Activated CD4-positive, alpha-beta T cell treated with anti-CD3 and anti-CD28 coated beads for 24 hours (primary cell): ENCODE measurements at places on chromosomes 16 and 17.
A peak's percentile ranks its signal among the peaks of the same experiment; 100 is the strongest.

- no peak for DNase-seq
Observed at GRCh38 chr16:24819462-24820040, 26.2 kb upstream of the SLC5A11 start.

DNA sequence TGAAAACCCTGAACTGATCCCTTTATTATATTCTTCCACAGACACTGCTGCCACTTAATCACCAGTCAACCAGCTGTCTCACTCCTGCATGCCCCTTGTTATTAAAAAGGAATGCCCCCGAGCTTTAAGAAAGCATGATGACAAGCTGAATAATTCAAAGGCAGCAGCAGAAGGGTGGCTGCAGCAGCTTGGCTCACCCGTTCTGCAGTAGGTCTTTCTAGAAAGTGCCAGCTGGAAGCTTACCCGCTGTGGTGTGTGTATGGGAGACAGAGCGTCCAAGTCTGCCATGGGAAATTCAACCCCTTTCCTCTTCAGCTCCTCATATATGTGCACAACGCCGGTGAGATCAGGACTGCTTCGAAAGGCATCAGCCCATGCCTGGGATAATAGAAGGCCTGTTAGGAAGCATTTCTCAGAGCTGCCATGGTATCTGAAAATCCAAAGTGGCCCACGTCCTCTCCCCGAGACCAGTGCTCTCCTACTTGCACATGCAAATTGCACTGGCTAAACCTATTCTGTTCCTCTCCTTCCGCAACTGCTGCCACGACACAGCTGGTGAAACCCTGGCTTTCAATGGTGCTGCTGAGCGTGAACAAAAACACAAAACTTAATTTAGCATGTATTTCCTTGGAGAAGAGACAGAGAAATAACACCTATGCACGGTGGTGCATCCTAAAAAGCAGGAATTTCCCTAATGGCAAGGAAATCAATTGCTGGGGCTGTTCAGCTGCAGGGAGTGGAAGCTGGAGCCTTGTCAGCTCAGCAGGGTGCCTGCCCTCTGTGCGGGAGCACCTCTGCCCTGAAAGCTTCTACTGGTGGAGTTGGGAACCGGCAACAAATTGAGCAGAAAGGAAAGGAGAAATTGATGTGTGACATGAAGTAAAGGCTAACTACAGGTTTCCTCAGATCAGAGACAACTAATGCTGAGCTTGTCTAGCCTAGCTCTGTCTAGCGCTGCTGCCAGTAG lies 47.9 kb upstream of the SREBF1 start:
- DNase-seq, result no peak

DNA sequence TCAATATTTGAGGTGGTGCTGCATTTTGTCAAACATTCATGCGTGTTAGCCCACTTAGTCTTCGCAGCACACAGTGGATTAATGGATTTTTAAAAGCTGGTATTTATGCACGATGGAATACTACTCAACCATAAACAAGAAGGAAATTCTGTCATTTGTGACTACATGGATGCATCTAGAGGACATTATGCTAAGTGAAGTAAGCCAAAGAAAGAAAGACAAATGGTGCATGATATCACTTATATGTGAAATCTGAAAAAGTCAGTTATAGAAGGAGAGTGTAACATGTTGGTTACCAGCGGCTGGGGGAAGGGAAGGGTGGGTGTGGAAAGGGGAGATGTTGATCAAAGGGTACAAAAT lies 23.0 kb downstream of the HMOX2 start:
- DNase-seq, result no peak

- DNase-seq, result no peak
Observed at GRCh38 chr16:31532896-31533295, 5.2 kb downstream of the AHSP start.

GRCh38 chr17:79221597-79221996 lies 147.0 kb downstream of the ENGASE start:
- no peak for DNase-seq

- no peak for DNase-seq
Observed at GRCh38 chr17:10177913-10178505, 20.4 kb downstream of the GAS7 start.

DNA sequence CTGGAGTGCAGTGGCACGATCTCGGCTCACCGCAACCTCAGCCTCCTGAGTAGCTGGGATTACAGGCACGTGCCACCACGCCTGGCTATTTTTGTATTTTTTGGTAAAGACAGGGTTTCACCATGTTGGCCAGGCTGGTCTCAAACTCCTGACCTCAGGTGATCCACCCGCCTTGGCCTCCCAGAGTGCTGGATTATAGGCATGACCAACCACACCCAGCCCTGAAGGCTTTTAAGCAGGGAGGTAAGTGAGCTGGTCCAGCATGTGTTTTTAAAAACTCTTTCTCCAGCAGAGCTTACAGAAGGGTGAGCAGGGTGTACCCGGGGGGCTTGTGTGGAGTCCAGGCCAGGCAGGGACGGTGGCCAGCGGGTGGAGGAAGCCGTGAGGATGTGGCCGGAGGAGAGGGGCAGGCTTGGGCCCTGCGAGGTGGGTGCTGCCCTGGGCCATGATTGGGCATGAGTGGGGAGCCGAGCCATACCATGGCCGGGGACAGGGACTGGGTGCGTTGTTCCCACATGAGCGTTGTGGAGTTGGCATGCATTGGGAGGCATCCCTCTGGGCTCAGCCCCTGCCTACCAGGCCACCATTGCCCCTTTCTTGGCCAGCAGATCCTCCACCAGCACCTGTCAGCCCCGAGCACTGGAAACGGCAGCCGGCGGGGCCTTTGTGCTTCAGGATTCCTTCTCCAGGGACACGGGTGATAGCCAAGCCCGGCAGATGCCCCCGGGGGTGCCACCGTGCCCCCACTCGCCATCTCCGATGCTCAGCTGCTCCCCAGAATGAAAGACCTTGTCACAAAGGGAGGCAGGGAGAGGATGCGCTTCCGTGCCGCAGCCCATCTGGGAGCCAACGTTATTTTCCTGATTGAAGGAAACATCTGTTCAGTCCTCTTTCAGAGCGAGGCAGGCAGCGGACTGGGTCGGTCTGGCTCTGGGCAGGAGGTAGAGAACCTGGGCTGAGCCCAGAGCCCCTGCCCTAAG lies 64.5 kb downstream of the RAI1 start:
- DNase-seq, result no peak

GRCh38 chr17:70582777-70583176 lies 413.4 kb downstream of the KCNJ2 start:
- DNase-seq, result no peak

- DNase-seq, result no peak
Observed at GRCh38 chr17:43784068-43784467, 3.8 kb downstream of the CFAP97D1 start.

DNA sequence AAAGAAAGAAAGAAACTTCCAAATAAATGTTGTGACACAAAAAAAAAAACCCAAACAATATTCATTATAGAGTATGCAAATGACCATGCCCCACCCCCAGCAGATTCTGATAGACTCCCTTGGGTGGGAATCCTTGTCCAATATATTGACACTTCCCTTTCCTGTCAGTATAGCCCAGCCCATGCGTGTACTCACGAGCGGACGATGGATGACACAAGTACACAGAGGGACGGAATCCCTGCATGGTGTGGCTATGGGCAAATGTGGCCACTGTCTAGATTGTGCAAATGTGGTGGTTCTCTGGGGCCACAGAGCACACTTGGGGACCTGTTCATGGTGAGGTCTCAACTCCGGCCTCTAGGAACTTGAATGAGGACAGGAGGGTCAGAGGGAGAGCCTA lies 3.1 kb downstream of the RAB37 start:
- no peak for DNase-seq

GRCh38 chr16:52680993-52681392 lies 134.1 kb upstream of the TOX3 start:
- DNase-seq, result no peak

GRCh38 chr16:31351942-31352325 lies 3.0 kb upstream of the ITGAX start:
- DNase-seq, result no peak

DNA sequence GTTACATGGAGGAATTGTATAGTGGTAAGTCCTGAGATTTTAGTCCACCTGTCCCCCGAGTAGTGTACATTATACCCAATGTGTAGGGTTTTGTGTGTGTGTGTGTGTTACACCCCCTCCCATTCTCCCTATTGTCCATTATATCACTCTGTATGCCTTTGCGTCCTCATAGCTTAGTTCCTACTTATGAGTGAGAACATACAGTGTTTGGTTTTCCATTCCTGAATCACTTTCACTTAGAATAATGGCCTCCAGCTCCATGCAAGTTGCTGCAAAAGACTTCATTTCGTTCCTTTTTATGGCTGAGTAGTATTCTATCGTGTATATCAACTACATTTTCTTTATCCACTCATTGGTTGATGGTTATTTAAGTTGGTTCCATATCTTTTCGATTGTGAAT lies 635 bp upstream of the FA2H start:
- DNase-seq, result no peak

DNA sequence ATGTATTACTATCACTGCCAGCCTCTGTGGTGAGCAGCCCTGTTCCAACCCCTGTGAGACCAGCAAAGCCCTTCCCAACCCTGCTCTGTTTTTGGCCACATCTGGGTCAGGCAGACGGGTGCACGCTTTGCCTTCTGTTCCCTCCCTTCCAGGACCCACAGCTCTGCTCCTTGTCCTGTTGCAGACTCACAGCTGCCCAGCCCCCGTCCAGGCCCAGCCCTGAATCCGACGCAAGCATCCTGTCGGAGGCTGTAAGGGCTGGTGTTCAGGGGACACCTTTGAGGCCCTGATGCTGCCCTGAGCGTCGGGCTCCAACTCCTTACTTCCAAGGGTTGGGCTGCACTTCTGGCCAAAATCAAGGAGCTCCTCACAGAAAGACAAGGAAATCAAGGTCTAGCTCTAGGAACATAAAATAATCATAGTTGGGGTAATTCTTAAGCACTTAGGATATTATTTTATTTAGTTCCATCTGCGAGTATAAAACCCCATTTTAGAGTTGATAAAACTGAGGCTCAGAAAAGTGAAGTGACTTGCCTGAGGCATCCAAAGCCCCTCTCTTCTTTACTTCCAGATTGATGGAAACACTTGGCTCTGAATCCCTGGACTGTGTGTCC lies 14.3 kb upstream of the SRCIN1 start:
- no peak for DNase-seq

DNA sequence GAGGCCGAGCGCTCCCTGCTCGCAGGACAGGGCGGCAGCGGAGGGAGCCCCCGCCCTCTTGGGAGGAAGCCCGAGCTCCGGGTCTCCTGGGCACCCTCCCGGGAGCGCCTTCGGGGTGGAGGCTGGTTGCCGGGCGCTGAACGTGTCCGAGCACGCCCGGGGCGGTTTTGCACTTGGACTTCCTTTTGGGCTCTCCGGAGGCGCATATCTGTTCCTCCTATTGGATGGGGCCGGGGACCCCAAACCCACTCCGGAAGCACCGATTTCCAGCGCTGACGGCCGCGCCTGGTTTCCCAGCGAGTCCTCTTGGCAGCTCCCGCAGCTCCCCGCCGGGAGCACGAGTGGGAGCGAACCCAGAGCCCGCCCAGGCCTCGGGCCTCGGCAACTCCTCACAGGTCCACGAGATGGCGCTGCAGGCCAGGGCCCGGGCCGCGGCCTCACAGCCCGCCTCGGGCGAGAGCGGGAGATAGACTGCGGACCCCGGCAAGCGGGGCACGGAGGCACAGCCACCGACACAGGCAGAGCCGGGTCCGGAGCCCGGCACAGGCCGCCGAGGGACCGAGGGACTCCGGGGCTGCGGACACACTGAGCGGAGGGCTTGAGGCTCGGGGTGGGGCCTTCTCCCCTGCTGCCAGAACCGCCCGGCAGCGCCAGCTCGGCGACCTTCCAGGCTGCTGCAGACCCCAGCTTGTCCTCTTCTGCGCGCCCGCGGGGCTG lies 12.7 kb downstream of the TBX2 start:
- peak; percentile 58 for DNase-seq

DNA sequence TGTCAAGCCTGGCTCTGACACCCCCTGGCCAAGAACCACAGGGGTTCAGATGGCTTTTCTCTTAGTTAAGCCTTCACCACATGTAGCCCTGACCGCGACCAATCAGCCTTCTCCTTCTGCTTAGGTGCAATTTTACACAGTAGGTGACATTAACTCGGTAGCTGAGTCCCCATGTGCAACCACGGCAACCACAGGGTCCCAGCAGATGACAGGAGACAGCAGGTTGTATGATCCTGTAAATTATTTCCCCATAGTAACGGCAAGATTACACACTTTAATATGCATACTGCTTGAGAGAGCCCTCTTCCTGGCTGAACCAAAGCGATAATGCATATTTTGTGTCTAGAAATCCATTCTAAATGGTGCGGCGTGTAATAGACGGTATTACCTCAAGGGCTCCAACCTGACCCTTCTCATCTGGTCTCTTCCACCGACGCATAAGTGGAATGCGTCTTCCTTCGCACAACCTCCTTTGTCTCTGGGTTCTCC lies 458.7 kb upstream of the ZFHX3 start:
- no peak for DNase-seq

- DNase-seq, result no peak
Observed at GRCh38 chr17:29582254-29582765, 7.1 kb downstream of the GIT1 start.

DNA sequence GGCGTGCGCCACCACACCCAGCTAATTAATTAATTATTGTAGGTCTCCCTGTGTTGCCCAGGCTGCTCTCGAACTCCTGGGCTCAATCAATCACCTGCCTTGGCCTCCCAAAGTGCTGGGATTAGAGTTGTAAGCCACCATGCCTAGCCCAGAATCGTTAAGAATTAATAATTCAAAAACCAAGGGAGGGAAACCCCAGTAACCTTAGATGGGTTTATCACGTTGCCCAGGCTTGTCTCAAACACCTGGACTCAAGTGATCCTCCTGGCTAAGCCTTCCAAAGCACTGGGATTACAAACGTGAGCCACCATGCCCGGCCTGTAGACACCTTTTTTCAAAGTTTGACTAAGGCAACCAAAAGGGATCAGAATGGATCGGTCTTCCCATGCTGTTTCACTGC lies 21.6 kb downstream of the CD300LF start:
- no peak for DNase-seq

GRCh38 chr17:16085066-16085699 lies 85.6 kb downstream of the TTC19 start:
- DNase-seq, result no peak

DNA sequence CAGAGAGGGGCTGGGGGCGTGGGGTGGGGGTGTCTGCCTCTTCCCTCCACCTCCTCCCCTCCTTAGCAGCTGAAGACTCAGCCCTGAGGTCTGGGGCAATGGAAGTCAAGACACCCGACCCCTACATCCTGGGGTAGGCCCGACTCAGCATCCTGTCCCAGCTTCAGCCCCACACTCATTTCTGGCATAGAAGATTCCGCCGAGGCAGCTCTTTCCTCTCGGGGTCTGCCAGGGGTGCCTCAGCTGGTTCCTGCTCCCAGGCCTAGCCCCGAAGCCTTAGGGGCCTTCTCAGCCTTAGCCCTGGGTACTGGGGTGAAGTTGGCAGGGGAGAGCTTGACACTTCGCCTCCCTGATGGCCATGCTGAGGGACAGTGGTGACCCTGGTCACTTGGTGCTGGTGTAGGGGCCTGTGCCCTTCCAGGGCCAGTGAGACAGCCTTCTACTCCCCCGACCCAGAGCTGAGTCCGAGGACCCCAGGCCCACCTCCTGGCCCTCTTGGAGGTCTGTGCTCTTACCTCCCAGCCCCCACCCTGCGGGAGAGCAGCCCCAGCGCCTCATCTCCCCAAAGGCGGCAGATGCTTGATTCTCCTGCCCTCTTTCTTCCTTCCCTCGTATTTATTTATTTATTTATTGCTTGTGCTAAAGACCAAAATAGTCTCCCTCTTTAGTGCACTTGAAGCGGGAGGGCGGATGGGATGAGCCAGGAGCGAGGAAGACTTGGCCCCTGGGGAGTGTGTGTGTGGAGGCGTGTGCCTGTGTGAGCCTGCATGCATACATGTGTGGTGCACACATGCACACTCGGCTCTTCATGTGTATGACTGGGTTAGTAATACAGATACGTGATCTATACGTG lies 42.5 kb downstream of the KCNJ12 start:
- DNase-seq, result no peak

- no peak for DNase-seq
Observed at GRCh38 chr17:68718465-68718864, 117.3 kb upstream of the FAM20A start.
